ENCODE measurements at places on chromosomes 5 and 9.

DNA sequence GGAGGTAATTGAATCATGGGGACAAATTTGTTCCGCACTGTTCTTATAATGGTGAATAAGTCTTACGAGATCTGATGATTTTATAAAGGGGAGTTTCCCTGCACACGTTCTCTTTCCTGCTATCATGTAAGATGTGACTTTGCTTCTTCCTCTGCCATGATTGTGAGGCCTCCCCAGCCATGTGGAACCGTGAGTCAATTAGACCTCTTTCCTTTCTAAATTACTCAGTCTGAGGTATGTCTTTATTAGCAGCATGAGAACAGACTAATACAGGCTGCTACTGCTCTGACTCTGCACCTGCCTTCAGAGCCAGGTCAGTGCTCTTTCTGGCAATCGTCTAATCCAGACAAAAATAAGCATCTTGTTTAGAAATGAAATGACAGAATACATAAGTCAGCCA, 479.2 kb upstream of the TUSC1 start:
- DNase-seq, result no peak

GRCh38 chr5:62314213-62314830, 8.3 kb downstream of the KIF2A start:
- DNase-seq, result peak; percentile 69

- no peak for DNase-seq
Observed at GRCh38 chr5:160029004-160029403, 20.1 kb downstream of the TTC1 start.

GRCh38 chr9:8486095-8486494, 686.5 kb upstream of the DMAC1 start:
- peak; percentile 18 for DNase-seq

DNA sequence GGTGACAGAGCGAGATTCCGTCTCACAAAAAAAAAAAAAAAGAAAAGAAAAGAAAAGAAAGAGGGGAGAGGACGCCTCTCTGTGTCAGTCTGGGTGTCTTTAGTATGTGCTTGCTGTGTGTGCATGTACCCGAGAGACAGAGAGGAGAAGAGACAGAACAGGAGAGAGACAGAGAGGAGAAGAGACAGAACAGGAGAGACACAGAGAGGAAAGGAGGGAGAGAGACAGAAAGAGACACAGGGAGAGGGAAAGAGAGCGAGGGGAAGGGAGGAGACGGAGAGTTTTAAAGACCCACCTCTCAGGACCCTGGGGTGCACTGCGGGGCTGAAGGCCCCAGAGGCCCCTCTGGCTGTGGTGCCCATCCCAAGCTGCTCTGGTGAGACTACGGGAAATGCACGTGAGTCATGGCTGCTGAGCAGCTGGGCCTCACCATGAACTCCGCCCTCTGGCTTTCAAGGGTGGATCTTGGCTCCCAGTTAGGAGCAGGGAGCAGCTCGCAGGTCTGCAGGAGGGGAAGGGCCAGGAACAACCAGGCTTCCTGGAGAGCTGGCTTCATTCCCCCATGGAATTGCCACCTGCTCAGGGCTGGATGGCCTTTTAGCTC, 7.9 kb downstream of the SLC6A3 start:
- no peak for DNase-seq

GRCh38 chr5:113212244-113212920, 222.4 kb downstream of the TSSK1B start:
- peak; percentile 73 for DNase-seq

GRCh38 chr5:134240421-134240962, 14.6 kb upstream of the PPP2CA start:
- peak; percentile 85 for DNase-seq

- DNase-seq, result no peak
Observed at GRCh38 chr9:132632413-132633129, 37.2 kb downstream of the DDX31 start.

DNA sequence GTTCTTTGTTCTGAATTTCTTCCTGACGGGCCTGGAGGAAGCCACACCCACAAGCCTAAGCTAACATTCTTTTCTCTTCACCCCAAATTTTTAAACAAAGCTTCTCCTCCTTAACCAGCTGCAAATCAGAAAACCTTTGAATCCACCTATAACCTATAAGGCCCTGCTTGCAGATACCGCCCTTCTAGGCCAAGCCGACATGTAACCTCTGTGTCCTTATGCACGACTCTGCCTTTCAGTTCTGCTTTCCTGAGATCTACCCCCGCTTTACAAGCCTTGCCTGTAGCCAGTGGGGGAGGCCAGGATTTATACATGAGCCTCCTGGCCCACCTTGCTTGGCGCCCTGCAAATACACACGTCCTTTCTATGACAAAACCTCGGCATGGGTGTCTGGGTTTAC, 19.3 kb downstream of the BRD9 start:
- no peak for DNase-seq

DNA sequence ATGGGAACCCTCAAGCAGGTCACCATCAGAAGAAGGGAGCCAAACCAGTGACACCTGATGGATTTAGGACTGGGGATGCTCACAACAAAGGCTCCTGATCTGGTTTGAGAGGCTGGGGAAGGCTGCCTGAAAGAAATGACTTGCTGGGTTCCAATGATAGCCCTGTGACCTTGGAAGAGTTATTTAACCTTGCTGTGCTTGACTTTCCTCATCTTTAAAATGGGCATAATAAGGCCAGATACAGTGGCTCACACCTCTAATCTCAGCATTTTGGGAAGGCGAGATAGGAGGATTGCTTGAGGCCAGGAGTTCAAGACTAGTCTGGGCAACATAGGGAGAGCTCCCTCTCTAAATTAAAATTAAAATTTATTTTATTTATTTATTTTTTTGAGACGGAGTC, 63.6 kb upstream of the PSD2 start:
- no peak for DNase-seq

- DNase-seq, result no peak
Observed at GRCh38 chr9:121634329-121635261, 16.8 kb upstream of the DAB2IP start.

DNA sequence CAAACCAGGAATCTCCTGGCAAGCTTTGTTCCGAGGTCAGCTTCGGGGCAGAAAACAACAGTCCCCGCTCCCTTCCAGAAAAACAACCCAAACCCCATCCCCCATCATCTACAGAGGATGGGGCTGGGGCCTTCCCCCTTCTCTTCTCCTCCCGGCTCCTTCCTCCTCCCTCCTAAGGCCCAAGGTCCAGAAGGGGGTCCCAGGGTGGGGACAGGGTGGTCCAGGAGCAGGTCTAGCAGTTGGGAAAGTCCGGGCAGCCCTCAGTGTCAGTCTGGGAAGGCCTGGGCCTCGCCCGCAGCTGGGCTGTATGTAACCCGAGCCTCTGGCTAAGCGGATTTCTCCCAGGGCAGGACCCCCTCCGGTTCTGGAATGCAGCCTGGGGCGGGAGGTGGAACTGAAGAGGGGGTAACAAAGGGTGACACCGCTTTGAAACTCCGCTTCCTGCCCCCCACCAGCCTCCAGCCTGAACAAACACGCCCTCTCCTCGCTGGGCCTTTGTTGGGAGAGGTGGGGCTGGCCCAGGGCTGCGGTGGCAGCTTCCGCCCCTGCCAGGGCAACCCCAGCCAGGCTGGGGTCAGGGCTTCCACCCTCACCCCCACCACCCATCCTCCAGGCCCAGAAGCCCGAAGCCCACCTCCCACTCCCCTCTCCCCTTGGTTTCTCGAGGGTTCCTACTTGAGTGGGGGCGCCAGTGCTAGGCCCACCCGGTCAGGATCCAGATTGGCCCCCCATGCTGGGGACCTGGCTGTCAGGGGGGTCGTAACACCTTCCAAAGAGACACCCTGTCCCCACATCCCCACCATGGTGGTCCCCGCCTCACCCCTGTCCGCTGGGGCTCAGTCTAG, 63.5 kb downstream of the C9orf50 start:
- DNase-seq, result peak; percentile 95

GRCh38 chr9:113973226-113973625, 97.1 kb downstream of the ZNF618 start:
- peak; percentile 58 for DNase-seq

- no peak for DNase-seq
Observed at GRCh38 chr5:179160584-179160983, 100.4 kb downstream of the ZNF354C start.

- peak; percentile 13 for DNase-seq
Observed at GRCh38 chr9:112925058-112925641, 34.5 kb upstream of the SLC46A2 start.

DNA sequence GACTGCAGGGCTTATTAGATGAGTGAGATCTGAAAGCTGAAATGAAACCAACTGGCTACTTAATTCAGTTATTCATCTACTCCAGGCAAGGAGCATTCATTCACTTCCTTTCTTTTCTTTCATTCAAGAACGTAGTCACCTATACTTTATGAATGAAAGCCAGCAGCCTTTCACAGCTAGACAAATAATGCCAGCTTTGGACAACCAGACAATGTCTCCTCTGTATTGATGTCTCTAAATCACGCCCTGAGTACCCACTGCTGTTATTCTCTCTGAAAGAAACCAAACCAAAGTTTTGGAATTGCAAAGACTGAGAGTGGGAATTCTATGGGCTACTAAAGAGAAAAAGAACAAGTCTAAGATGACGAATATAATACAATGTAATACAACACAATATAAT, 121.2 kb upstream of the PTPN3 start:
- DNase-seq, result no peak

DNA sequence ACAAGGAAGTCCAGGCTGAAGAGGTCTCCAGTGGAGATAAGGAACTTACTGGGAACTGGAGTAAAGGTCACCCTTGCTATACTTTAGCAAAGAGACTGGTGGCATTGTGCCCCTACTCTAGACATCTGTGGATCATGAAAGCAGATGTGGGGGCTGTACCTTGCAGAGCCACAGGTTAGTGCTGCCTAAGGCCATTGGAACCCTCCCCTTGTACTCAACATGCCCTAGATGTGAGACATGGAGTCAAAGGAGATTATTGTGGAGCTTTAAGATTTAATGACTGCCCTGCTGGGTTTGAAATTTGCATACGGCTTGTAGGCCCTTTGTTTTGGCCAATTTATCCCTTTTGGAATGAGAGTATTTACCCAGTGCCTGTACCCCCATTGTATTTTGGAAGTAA, 397.3 kb upstream of the GRIN3A start:
- no peak for DNase-seq

GRCh38 chr5:66596636-66597182, 516 bp downstream of the MAST4 start:
- peak; percentile 37 for DNase-seq

GRCh38 chr5:128538000-128538249, at the start of gene FBN2:
TSS of gene FBN2 (minus strand) at chr5:128538245. CDS start at chr5:128537603, 642 bp downstream.
- DNase-seq, result no peak

- DNase-seq, result peak; percentile 56
Observed at GRCh38 chr5:131634666-131634995, 398 bp downstream of the RAPGEF6 start.

- DNase-seq, result no peak
Observed at GRCh38 chr5:1363160-1363559, 18.3 kb upstream of the CLPTM1L start.
